ENCODE measurements at places on chromosomes 7 and 10.
A peak's percentile ranks its signal among the peaks of the same experiment; 100 is the strongest.

GRCh38 chr10:127028556-127028955 lies 123.3 kb downstream of the DOCK1 start:
- DNase-seq = no peak

GRCh38 chr7:81209059-81209458 lies 290.2 kb upstream of the SEMA3C start:
- DNase-seq = no peak

GRCh38 chr7:139825666-139826290 lies 3.3 kb upstream of the TBXAS1 start:
- DNase-seq = no peak

GRCh38 chr10:36344240-36345174 lies 702.4 kb upstream of the FZD8 start:
- DNase-seq = no peak

DNA sequence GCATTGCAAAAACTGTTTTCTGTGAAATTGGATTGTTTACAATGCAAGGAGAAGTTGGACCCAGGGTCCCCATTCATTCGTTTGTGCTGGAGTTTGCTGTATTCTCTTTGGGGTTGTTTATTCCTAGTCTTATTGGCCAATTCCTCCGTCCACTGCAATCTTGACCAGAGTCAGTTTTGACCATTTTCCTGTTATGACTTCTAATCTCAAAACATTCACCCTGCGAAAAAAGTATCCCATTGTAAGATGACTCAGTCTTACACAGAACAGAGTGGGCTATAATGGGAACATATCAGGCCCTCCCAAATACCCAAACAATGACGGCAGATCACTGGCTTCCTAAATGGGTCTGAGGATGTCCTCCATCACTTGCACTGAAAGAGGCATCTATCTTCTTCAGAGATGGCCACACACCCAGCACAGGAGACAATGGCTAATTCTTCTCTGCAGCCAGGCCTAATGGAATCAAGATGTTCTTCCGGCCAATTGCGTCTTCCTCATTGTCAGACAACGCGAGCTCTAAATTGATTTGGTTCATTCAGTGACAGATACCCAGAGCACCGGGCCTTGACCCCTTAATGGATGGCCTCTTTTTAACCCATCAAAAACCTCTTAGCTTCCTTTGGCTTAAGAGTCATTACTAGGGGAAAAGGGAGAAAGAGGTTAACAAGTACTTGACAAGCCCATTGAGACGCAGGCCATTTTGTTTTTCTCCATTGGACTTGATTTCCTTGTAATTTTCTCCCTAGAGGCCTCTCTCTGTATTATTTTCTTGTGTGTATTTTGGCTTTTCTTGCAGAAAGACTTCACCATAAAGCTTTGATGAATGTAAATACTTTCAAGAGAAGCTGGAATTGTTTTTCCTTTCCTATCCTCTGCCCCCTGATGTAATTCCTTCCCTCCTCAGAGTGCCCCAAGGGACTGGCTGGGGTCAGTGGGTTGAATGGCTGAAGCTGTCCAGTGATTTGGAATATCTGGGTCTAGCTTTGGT lies 129.6 kb downstream of the PRPF18 start:
- DNase-seq = no peak

- DNase-seq = no peak
These were observed 78.7 kb downstream of the ELFN1 start for GRCh38 chr7:1748839-1749173.

GRCh38 chr10:91901784-91902677 lies 7.3 kb downstream of the FGFBP3 start:
- peak; percentile 14 for DNase-seq

GRCh38 chr7:155764438-155764793 lies 47.8 kb downstream of the SHH start:
- DNase-seq = no peak

- no peak for DNase-seq
These were observed 13.1 kb upstream of the MTPN start for GRCh38 chr7:135990258-135990657.

DNA sequence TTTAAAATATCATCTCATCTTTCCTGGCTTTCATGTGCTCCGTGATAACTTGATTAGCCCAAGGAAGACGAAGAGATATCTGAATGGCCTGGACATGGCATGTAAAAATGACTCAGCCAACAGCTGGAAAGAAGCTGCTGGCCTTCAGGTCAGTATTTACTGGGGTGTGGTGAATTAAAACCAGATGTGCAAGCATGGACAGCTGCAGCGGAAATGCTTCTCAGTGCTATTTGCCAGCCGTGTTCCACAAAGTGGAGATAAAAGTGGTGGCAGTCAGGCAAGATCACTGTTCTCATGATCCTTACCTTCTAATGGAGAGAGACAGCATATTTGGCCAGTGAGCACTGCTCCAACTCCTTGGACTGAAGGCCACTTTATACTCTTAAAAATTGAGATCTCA lies 203.1 kb upstream of the VSTM2A start:
- no peak for DNase-seq

DNA sequence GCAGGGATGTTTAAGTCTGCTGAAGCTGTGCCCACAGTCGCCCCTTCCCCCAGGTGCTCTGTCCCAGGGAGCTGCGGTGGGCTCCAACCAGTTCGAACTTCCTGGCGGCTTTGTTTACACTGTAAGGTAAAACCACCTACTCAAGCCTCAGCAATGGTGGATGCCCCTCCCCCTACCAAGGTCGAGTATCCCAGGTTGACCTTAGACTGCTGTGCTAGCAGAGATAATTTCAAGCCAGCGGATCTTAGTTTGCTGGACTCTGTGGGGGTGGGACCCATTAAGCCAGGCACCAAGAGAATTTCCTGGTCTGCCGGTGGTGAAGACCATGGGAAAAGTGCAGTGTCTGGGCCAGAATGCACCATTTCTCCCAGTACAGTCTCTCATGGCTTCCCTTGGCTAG lies 56.0 kb downstream of the CCDC7 start:
- DNase-seq = no peak

Measured in dorsolateral prefrontal cortex (tissue), 122 donors.